Activated T-cell treated with anti-CD3 and anti-CD28 coated beads for 1 hour (primary cell): ENCODE measurements at places on chromosomes 16 and 17.

GRCh38 chr17:50785946-50786570, 18.7 kb upstream of the ANKRD40CL start:
- no peak for DNase-seq

DNA sequence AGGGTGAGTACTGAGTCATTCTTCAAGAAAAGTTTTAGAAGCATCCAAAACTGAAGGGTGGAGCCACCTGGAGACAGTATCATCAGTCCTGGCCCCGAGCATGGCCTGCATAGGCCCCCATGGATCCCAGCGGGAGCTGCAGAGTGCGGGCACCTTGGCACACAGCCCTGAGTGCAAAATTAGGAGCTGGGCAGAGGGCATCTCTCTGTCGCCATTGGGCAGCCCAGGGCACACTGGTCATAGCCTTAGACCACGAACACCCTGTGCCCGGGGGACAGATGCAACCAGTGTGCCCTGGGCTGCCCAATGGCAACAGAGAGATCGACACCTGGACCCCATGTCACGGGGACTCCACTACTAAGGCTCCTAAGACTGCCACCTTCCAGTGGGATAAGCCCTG, 14.6 kb downstream of the MAPT start:
- DNase-seq, result no peak

GRCh38 chr17:2212400-2212981, 91.1 kb downstream of the SMG6 start:
- DNase-seq, result no peak

- no peak for DNase-seq
Observed at GRCh38 chr16:13793841-13794409, 126.0 kb upstream of the ERCC4 start.

- no peak for DNase-seq
Observed at GRCh38 chr16:73846356-73846755, 450.3 kb upstream of the PSMD7 start.

- no peak for DNase-seq
Observed at GRCh38 chr16:79573884-79574283, 26.7 kb downstream of the MAF start.

- DNase-seq, result no peak
Observed at GRCh38 chr16:85285681-85286065, 173.4 kb upstream of the CIBAR2 start.

- no peak for DNase-seq
Observed at GRCh38 chr16:57606147-57606846, 22.1 kb upstream of the ADGRG1 start.

GRCh38 chr17:58564243-58564642, 49.8 kb upstream of the MTMR4 start:
- DNase-seq, result no peak

- DNase-seq, result no peak
Observed at GRCh38 chr17:70863436-70864248, 694.3 kb downstream of the KCNJ2 start.

DNA sequence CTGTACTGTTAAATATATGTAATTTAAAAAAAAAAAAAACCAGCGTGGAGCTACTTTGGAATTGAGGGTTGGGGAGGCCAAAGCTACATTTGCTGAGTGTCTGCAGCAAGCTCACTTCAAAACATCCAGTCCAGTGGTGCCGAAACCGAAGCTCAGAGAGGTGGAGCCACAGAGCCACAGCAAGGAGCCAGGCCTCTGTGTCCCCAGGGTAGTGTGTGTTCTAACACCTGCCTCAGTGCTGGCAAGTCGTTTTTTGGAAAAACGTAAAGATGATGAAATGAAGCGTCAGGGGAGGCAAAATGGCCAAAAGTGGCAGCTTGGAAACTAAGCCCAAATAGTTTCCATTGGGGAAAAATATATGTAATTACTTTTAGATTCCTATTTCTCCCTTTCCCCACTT, 36.1 kb upstream of the MRC2 start:
- DNase-seq, result no peak

DNA sequence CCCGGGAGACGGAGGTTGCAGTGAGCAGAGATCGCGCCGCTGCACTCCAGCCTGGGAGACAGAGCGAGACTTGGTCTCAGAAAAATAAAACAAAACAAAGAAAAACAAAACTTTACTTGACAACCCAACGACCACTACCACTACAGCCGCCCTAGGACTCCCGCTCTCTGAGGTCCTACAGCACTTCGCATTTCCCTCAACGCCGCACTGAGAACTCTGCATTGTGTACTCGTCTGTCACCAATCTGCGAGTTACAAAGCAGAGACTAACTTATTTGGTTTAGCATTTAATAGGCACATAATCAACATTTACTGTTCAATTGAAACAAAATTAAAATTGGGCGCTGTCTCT, 479 bp upstream of the ZNF207 start:
- DNase-seq, result no peak

- DNase-seq, result no peak
Observed at GRCh38 chr17:43660816-43661493, 767 bp downstream of the MEOX1 start.

GRCh38 chr16:66263168-66263972, 103.1 kb upstream of the CDH5 start:
- no peak for DNase-seq

DNA sequence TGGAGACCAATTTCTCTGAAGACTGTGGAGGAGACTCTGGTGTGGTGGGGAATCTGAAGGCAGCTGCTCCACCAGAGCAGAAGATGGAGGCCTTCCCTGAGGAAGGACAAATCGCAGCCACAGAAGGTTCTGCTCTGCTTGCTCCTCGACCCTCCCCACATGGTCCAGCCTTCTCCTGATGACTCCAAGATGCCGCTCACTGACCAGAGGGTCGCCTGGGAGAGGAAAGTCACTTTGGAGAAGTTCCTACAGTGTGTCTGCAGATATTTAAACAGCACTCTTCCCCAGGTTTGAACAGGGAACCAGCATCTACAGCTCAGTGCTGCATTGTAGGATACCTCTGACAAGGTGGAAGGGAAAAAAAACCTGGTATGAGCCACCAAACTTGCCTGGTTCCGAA, 21.0 kb upstream of the SUPT4H1 start:
- DNase-seq, result no peak

GRCh38 chr16:57513371-57514102, 22.8 kb downstream of the CCDC102A start:
- DNase-seq, result no peak

DNA sequence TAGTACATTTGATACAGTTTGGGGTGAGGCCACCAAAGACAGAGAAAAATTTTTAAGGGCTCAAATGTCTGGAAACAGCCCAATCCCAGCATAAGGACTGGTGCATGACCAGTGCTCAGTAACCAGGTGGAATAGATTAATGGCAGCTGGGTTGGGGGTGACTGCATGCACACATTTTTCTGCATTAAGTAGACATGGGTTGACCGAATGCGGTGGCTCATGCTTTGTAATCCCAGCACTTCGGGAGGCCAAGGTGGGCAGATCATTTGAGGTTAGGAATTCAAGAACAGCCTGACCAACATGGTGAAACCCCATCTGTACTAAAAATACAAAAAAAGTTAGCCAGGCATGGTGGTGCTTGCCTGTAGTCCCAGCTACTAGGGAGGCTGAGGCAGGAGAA, 121.1 kb upstream of the HSBP1 start:
- no peak for DNase-seq

DNA sequence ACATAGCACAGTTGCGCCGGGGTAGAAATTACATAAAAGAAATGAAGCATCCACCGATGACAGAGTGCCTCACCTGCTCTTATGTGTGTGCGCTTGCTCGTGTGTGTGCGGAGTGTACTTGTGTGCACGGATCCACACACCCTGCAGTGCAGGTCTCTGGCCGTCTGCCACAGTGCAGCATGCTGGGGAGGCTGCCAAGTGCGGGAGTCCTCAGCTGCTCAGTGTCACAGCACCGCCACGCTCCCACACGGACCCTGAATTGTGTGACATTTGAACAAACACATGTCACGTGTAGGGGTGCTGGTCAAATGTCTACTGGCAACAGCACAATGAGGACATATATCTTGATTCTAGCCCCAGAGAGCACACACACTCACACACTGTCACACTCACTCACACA, 243.0 kb upstream of the MYOCD start:
- no peak for DNase-seq

DNA sequence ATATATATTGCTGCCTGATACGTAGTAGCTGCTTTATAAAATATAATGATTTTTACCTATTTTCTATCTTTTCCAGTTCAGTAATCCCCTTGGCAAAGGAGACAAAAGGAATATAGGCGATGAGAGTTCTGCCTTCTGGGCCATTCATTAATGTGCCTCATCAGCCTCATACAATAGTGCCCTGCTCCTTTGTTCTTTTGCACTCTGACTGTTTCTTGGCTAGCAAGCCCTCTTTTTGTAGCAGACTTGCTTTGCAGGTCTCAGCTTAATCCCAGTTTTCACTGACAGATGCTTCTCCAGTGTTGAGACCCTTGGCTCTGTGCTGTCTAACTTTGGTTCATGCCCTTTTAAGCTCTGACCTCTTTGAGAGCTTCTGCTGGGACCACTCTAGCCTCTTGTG, 10.4 kb downstream of the HSD17B2 start:
- no peak for DNase-seq

DNA sequence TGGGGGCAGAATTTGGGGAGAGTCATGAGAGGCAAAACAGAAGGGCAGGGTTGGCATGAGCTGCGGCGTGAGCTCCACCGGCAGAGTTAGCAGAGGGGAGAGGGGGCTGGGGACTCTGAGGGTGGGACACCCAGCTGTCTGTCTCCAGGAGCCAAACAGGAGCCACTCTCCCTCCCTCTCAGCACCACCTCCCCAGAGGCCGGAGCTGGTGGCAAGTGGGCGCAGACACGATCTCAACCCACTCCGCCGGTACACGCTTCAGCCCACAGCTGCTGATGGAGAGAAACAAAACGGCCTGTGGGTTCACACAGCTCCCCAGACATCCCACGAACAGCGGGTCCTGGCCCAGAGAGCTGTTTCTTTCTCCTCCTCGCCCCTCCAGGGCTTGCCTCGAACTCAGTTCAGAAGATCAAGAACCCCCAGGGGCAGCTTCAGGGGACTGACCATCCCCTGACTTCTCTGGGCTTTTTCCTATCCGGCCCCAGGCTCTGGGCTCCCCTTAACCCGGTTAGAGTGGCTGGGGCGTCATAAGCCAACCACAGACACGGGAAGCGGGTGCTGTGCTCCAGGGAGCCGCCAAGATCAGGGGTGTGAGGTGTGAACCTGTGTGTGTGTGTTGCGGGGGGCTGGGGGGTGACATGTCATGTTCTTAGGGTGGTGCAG, 7.6 kb downstream of the RHBDF2 start:
- no peak for DNase-seq

DNA sequence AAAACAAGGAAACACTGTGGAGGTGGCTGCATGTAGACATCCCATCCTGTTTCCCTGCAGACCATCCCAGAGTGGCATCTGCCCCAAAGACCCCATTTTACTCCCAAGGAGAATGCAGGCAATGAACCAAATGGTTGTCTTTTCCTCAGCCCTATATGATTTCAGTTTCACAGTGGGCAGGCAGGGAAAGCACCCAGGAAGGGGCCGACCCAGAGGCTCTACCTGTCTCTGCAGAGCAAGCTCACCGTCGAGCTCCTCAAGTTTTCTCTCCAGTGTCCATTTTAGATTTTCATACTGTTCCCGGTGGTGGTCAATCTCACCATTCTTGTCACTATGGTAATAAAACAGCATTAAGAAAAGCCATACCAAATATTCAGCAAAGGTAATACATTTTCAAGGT, 14.6 kb downstream of the CCDC57 start:
- no peak for DNase-seq

DNA sequence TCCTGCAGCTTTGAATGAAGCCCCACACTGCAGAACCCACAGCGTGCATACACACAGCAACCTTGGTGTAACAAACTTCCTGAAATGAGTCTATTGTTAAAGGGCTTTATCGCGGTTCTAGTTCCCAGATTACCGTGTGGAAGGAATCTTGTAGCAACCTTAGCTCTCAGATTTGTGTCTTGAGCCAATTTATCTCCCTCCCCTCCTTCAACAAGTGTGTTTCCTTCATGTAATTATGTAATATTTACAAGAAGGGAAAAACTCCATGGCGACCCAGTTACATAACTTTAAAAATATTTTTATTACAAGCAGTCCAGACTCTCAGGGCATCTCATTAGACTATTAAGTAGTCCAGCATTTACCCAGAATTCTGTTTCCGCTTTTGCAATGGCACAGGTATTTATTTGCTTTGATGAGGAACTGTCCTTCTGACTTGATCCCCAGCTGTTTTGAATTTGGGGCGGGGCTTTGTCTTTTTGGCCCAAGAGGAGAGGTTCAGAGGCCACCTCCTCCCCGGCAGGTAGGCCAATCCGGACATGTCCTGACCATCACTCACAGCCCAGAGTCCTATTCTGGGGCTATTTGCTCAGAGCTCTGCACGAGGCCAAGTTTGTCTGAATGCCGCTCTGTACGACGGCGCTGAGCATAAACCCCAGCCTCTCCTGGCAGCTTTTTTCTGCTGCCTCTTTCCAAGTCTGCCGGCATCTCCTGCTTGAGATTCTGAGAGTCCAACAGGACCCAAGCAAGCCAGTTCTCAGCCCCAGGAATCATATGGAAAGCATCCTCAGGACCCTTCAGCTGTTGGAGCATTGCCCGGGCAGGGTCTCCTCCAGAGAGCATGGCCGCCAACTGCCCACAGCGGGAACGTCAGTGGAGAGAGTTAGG, 35.6 kb downstream of the CLEC16A start:
- no peak for DNase-seq

GRCh38 chr16:13503960-13504635, 415.9 kb upstream of the ERCC4 start:
- DNase-seq, result no peak

- DNase-seq, result no peak
Observed at GRCh38 chr16:28513484-28514181, 7.0 kb upstream of the IL27 start.

- DNase-seq, result no peak
Observed at GRCh38 chr16:83365166-83365565, 442.6 kb upstream of the HSBP1 start.

- DNase-seq, result no peak
Observed at GRCh38 chr16:74936902-74937560, 47.9 kb downstream of the WDR59 start.

- no peak for DNase-seq
Observed at GRCh38 chr17:50166518-50167181, 845 bp downstream of the SGCA start.

- no peak for DNase-seq
Observed at GRCh38 chr17:59534583-59534982, 30.8 kb upstream of the DHX40 start.

DNA sequence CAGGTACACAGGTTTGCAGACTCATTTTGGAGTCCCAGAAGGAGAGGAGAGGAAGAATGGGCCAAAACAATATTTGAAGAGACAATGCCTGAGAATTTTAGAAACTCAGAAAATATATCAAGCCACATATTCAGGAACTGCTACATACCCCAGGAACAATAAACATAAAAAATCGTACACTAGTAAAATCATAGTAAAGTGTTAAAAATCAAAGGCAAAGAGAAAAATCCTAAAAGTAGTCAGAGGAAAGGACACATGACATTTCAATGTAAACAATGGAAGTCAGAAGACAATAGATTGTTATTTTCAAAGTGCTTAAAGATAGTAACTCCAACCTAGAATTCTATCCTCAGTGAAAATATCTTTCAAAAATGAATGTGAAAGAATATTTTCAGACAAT, 28.5 kb upstream of the NACA2 start:
- no peak for DNase-seq

GRCh38 chr17:57035971-57036481, 49.0 kb upstream of the AKAP1 start:
- DNase-seq, result no peak
